ENCODE measurements at places on chromosomes 7 and 10.

DNA sequence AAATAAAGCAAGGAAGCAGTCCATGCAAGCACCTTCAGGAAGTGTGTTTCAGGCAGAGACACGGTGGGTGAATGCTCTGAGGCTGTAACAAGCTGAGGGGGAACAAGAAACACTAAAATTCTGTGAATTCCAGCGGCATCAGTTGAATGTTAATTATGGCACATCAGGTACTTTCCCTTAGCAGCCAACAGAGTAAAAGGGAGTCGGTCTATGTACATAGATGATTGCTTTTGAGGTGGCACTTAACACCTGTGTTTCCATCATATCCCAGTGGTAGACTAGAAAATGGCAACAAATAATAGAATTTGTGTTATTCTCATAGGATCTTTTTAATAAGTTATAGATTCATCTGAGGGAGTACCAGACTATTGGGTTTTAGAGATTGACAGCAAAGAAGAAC lies 481.0 kb upstream of the KLF6 start:
- DNase-seq, result no peak

- DNase-seq, result no peak
Observed at GRCh38 chr7:158318511-158318913, 269.1 kb downstream of the PTPRN2 start.

DNA sequence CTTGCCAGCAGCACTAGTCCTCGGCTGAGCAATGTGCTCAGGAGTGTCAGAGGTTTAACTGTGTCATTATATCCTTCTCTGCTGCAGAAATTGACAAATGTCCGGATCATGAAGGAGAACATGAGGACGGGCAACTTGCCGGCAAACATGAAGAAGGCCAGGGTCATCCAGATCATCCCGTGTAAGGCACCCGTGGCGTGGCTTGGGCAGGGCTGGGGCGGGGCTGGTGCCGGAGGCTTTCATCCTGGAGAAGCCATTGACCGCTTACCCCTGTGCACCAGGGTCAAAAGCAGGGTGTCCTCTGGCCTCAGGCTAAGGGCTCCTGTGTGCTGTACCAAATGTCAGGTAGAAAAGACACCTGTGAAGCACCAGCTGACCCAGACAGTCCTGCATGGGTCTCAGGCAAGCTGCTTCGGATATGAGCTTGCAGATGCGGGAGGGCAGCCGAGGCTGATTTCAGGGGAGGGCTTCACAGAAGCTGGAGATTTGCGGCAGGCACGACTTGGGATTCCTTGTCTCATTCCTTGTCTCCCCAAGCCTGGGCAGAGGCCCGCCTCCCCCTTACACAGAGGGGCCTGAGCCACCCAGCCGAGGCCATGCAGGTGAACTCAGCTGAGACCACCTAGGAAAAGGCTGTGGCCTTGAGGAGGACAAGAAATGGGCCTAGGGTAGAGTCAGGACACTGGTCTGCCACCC lies 55.4 kb downstream of the MKI67 start:
- no peak for DNase-seq

DNA sequence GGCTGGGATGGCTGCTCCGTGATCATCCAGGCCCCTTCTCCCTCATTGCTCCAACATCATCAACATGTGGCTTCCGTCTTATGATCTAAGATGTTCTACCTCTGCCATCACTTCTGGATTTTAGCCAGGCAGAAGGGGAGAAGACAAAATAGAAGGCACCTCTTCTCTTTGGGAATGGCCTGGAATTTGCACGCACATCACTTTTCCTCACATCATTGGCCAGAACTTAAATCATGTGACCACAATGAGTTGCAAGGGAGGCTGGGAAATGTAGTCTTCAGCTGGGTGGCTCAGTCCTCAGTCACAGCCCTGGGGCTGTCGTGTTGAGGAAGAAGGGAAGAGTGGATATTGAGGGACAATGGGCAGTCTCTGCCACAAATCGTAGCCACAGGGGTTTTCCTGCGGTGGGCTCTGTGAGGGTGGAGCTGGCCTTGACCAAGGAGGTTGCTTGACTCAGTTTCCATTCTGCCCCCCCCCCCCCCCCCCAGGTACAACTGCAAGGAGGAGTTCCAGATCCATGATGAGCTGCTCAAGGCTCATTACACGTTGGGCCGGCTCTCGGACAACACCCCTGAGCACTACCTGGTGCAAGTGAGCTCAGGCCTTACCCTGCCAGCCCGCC lies 50.3 kb downstream of the PALD1 start:
- no peak for DNase-seq

GRCh38 chr10:23195846-23196600 lies 3.9 kb downstream of the PTF1A start:
- DNase-seq, result no peak

DNA sequence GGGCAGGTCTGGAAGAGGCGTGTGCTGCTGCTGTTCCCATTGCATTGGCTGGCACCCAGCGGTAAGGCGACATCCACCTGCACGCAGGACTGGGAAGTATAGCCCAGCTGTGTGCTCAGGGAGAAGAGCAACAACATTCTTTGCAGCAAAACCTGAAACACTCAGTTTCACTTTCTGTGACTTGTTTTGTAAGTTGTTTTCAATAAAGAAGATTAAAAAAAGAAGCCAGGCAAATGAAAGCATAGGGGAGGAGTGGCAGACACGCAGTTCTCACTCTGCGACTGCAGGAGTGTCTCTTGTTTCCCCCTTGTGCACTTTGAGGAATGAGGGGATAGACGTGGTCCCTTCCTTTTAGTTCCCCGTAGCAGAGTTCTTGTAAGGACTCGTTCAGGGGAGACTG lies 5.8 kb downstream of the FBH1 start:
- no peak for DNase-seq

GRCh38 chr7:33909755-33910154 lies 4.4 kb downstream of the BMPER start:
- no peak for DNase-seq

- DNase-seq, result no peak
Observed at GRCh38 chr10:79327090-79327457, 20.2 kb upstream of the PPIF start.

- DNase-seq, result no peak
Observed at GRCh38 chr10:129655007-129655678, 188.1 kb downstream of the MGMT start.

- no peak for DNase-seq
Observed at GRCh38 chr7:28479507-28479947, 67.2 kb downstream of the CREB5 start.

GRCh38 chr10:110446954-110447608 lies 50.6 kb upstream of the DUSP5 start:
- no peak for DNase-seq

GRCh38 chr7:113044394-113044793 lies 42.2 kb downstream of the GPR85 start:
- no peak for DNase-seq

DNA sequence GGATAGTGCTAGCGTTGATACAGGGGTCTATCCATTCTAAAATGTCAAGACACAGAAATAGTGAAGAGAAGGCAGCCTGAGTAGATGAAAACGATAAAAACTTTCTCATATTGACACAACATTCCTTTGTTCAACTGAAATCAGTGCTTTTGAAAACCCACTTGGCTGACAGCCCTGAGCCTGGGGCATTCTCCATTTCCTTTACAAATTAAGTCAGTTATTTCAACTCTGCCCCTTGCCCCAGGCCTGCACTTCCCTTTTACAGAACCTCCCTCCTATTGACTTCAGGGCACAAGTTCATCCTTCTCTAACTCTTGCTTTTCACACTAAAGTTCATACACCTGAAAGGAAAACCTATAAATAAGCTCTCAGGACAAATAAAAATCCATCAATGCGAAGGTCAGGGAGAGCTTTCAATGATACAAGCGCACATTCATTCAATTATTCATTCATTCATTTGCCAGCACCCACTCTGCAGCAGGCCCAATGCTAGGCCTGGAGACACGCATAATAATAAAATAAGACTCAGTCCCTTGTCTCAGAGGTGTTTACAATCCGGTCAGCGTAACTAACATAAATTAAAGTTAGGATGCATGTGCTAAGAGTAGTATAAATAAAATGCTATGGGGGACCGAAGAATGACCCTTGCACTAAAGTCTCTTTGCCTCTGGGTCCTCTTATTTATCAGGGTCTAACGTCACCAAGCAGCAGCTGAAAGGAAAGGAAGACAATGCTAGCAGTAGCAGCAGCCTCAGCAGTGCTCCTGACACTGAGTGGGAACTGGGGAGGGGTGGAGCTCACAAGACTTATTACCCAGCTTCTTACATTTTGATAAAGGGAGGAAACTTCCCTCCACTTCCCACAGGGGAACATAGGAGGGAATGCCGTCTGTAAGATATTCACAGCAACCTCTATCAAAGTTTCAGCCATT lies 134.8 kb downstream of the PDE1C start:
- DNase-seq, result no peak

All from activated T-helper 1 cell treated with anti-CD3 and anti-CD28 coated beads, Interleukin-2, amount 50 U/mL, for 16 hours (primary cell).